ENCODE measurements at places on chromosomes 6 and 20. TPM values are rescaled to one million over a fixed set of nuclear protein-coding genes. Genes with fewer than 3 reads are reported as not detected.

HLA-DRB1 gene
- 51.1 TPM for total RNA-seq

TP53TG5 gene
- total RNA-seq = not detected

CD2AP gene
- 30.8 TPM for total RNA-seq

SOBP gene
- total RNA-seq = 4.0 TPM

SPATS1 gene
- total RNA-seq = not detected

PRDM13 gene
- total RNA-seq = not detected

CST7 gene
- total RNA-seq = 3.1 TPM

LY6G6F gene
- total RNA-seq = not detected

PTCHD4 gene
- 0.57 TPM for total RNA-seq

HLA-DMA gene
- total RNA-seq = 44.7 TPM

SLC22A2 gene
- total RNA-seq = not detected

TPBG gene
- 13.4 TPM for total RNA-seq

SLC22A1 gene
- total RNA-seq = 1.5 TPM

FOXC1 gene
- 11.3 TPM for total RNA-seq

SSTR4 gene
- not detected for total RNA-seq

ARFGEF3 gene
- total RNA-seq = 3.0 TPM

SLC17A3 gene
- not detected for total RNA-seq
